ENCODE measurements at places on chromosomes 7 and 10. TPM values are rescaled to one million over a fixed set of nuclear protein-coding genes. Genes with fewer than 3 reads are reported as not detected.

Gene PLXNA4
- total RNA-seq = 0.14 TPM

Gene CRHR2
- total RNA-seq = not detected

Gene CYP3A4
- total RNA-seq = not detected

Gene ZNF727
- 0.18 TPM for total RNA-seq

GRCh38 chr7:151699147-151699927 lies 177.6 kb downstream of the PRKAG2 start:
- H3K36me3 ChIP-seq = no peaks in the 10 kb centered on the region
- DNase-seq = no peak
- no peaks in the 10 kb centered on the region for H3K27me3 ChIP-seq
- H3K4me1 ChIP-seq = no peaks in the 10 kb centered on the region
- H3K4me3 ChIP-seq = no peak overlapping the region

GRCh38 chr7:80643336-80643915 lies 5.0 kb downstream of the CD36 start:
- H3K4me1 ChIP-seq = no peaks in the 10 kb centered on the region
- no peaks in the 10 kb centered on the region for H3K27me3 ChIP-seq
- DNase-seq = no peak

GRCh38 chr10:55203319-55203718 lies 402.3 kb upstream of the PCDH15 start:
- no peak for DNase-seq
- no peaks in the 10 kb centered on the region for H3K4me1 ChIP-seq
- H3K27me3 ChIP-seq = no peaks in the 10 kb centered on the region
- H3K36me3 ChIP-seq = no peaks in the 10 kb centered on the region
- no peak overlapping the region for H3K4me3 ChIP-seq

DNA sequence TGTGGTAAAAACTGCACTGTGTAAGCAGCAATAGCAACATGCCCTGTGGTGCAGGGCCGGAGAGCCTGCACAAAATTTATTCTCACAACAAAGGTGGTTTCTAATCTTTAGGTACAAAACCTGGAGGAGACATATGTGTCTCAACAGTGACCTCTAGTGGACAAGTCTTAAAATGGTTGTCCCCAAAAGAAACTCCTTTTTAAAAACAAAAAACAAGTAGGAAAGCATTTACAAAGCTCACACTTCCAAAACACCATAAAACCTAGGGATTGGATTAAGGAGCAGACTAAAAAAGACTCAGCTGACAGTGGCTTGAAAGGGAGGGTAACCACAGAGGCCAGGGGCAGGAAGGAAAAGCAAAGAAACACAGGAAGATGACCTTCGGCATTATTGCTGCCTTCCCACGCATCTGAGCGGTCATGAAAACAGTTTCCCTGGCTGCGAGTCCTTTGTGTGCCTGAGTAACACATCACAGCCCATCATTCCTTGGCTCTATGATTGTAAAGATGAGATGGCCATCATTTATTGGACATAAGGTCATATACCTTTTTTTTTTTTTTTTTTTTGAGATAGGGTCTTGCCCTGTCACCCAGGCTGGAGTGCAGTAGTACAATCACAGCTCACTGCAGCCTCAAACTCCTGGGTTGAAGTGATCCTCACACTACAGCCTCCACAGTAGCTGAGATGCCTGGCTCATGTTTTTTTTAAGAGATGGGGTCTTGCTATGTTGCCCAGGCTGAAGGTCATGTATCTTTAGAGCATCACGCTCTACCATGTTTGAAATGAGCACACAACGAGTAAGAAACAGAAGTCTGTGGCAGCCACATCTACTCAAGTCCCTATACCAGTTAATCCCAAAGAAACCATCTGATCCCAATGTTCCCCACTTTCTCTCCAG lies 39.5 kb downstream of the RSU1 start:
- H3K36me3 ChIP-seq = peaks cover 10% of the 10 kb centered on the region
- H3K27ac ChIP-seq = peak overlapping the region; percentile 59
- peaks cover 22% of the 10 kb centered on the region for H3K4me1 ChIP-seq
- H3K27me3 ChIP-seq = no peaks in the 10 kb centered on the region
- no peak for DNase-seq

GRCh38 chr7:128121711-128122530 lies 90.7 kb upstream of the LRRC4 start:
- no peak for DNase-seq
- H3K4me1 ChIP-seq = peaks cover 7% of the 10 kb centered on the region
- no peak overlapping the region for H3K27ac ChIP-seq
- no peak overlapping the region for H3K4me3 ChIP-seq
- H3K36me3 ChIP-seq = no peaks in the 10 kb centered on the region

DNA sequence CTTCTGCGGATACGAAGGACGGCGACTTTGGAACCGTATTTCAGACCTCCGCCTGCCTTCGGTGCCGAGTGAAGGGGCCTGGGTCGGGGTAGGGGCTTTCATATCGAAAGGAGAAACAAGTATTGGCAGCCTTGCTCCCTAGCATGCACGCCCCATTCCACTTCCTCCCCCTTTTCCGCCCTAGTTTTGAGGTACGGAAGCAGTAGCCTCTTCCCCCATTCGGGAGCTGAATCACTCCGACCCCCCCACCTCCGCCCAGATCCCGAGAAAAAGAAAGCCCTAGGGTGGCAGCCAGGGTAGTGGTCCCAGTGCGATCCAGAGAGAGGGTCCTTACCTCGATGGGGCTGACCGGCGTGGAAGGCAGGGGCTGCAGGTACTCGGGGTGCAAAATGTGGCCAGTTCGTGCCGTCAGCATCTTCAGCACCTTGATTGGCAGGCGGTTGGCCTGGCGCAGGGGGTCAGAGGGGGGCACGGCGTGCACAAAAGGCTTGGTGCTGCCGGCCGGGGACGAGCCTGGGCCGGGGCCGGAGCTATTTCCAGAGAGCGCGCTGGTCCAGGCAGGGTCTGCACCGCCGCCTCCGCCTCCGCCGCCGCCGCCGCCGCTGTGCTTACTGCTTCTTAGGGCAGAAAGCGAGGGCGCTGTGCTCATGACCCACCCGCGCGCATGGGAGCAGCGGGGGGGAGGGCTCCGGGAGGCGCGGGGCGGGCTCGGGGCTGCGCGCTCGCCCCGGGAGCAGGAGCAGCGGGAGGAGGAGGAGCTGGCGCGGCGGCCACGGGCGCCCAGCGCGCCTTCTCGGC lies 594 bp downstream of the ZNF503 start:
- no peaks in the 10 kb centered on the region for H3K36me3 ChIP-seq
- H3K4me1 ChIP-seq = peaks cover 16% of the 10 kb centered on the region
- H3K4me3 ChIP-seq = peak overlapping the region; percentile 76
- H3K27me3 ChIP-seq = peaks cover 54% of the 10 kb centered on the region

DNA sequence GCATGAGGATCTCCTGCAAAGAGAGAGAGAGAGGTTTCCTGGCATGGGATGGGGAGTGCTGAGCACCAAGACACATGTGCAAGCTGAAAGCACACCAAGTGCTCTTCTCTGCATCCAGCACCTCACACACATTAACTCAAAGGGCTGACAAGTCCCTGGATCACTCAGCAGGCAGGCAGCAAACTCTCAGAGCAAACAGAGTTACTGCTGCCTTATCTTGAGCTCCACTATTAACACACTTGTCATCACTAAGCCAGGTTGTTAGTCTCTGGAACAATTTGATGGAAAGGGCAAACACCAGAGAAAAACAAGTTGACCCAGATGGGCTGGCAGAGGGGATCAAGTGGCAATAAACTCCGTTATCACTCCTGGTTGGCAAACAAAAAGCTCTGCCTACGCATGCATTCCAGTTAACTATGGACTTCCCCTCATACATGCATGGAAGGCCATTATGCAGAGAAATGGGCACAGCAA lies 349.9 kb downstream of the KCNMA1 start:
- peaks cover 14% of the 10 kb centered on the region for H3K27me3 ChIP-seq
- no peak overlapping the region for H3K4me3 ChIP-seq
- H3K36me3 ChIP-seq = no peaks in the 10 kb centered on the region
- H3K4me1 ChIP-seq = no peaks in the 10 kb centered on the region

- H3K36me3 ChIP-seq = peaks cover 41% of the 10 kb centered on the region
- no peak for DNase-seq
- no peak overlapping the region for H3K27ac ChIP-seq
- H3K4me1 ChIP-seq = peaks cover 3% of the 10 kb centered on the region
- H3K27me3 ChIP-seq = no peaks in the 10 kb centered on the region
Measured at GRCh38 chr10:74841265-74841973, 15.0 kb downstream of the KAT6B start.
